ENCODE measurements at places on chromosomes 16 and 17. TPM values are rescaled to one million over a fixed set of nuclear protein-coding genes. Genes with fewer than 3 reads are reported as not detected.

GRCh38 chr17:30950669-30951399 lies 20.0 kb upstream of the RNF135 start:
- DNase-seq: peak; percentile 61

- no peak for DNase-seq
Measured at GRCh38 chr16:47829850-47830600, 325.8 kb downstream of the ABCC12 start.

- no peak for DNase-seq
Measured at GRCh38 chr17:40582328-40582901, 17.1 kb upstream of the CCR7 start.

- no peak for DNase-seq
Measured at GRCh38 chr17:64085650-64086005, 44.3 kb downstream of the ERN1 start.

GRCh38 chr16:89183975-89184676 lies 12.6 kb downstream of the CDH15 start:
- no peak for DNase-seq

DNA sequence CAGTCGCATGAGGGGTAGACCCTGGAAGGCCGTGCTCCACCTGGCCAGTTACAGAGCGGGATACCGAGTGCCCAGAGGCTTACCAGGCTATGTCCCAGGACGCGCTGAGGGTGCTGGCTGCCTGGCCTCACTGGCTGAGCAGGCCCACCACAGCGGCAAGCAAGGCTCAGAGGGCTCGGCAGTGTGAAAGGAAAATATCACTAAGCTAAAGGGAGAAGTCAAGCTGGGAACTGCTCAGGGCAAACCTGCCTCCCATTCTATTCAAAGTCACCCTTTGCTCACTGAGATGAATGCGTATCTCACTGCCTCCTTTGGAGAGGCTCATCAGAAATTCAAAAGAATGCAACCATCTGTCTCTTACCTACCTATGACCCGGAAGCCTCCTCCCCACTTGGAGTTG lies 37.4 kb downstream of the CCDC57 start:
- no peak for DNase-seq

DNA sequence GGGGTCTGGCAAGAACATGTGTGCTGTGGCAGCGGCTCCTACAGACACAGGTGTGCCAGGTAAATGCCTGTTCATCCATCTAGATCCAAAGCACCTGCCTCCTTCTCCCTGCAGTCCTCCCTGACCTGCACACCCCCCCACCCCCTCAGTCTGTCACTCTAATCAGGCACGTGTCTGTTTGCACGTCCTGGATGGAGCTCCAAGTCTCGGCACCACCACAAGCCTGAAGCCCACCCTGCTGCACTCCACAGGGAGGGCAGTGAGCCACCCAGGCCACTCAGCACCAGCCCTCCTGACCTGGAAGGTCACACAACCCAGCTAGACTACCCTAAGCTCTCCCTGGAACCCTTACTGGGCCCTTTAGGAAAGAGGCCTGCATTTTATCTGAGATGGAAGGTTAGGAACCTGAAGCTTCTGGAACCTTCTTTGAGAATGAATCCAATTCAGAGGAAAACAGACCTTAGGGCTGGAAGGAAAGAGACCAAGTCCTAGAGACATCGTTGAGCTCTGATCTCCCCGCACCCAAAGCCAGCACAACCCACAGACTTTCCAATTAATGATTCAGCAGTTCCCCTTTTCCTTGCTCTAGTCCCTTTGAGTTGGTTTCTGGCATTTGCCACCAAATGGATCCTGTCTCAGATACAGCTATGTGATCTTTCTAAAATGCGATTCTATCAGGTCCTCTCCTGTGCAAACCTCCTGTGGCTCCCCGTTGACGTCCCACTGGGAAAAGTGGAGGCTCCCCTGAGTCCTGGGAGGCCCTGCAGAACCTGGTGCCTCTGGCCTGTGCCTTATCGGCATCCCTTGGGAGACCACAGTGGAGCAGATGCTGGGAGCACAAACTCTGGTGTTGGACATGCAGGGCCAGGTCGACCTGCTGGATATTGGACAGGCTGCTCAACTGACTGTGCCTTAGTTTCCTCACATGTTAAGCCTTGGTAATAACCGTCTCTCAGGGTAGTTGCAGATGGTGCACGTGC lies 67.9 kb downstream of the PRMT7 start:
- no peak for DNase-seq

DNA sequence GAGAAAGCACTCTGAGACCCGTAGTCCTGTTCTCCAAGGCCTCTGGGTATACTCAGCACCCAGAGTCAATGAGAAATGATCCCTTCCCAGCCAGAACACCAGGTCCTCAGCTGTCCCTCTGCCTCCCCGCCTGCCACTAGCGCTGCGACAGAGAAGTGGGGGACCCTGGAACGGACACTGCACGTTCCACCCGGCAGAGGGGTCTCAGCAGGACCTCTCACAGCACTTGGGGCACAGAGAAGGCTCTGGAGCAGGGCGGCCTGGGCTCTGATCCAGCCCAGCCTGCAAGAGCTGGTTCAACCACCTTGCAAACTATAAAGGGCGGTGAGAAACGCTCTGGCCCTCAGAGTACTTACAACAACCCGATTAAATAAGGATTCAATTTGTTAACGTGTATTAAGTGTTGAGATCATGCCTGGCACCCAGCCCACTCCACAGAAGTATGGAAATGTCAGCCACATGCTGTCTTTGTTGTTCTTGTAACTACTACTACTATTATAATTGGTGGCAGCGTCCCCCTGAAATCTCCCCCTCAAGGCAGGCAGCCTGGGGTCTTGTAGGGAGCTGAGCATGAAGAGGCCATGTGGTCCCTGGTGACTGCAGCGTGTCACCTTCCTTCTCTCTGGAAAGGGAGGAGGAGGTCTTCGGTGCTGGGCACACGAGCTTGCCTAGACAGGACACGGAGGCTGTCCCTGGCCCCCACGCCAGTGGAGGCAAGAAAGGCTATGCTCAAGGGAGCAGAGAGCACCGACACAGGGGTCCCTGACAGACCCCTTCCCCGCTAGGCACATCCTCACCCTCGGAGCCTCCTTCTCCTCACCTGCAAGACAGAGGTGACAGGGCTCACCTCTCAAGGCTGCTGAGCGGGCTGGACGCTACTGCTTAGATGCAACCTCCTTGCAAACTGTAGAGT lies 2.4 kb downstream of the OSGIN1 start:
- no peak for DNase-seq

GRCh38 chr16:4087990-4088577 lies 28.2 kb downstream of the ADCY9 start:
- no peak for DNase-seq

GRCh38 chr16:50059669-50060068 lies 6.1 kb upstream of the HEATR3 start:
- DNase-seq: no peak

Gene KIF18B
- polyA plus RNA-seq: 15.8 TPM

Gene HLF
- polyA plus RNA-seq: 7.2 TPM

Gene ITGAL
- 1.9 TPM for polyA plus RNA-seq

Gene CNGB1
- polyA plus RNA-seq: not detected

Gene KRT9
- not detected for polyA plus RNA-seq

Gene PRRT2
- 15.4 TPM for polyA plus RNA-seq

Gene C1QL1
- 3.2 TPM for polyA plus RNA-seq

Data from renal pelvis (tissue), 12 donors.